ENCODE measurements at places on chromosomes 6 and 20. TPM values are rescaled to one million over a fixed set of nuclear protein-coding genes. Genes with fewer than 3 reads are reported as not detected.

MMP24 gene
- polyA plus RNA-seq = 0.06 TPM

FOXS1 gene
- polyA plus RNA-seq = not detected

PRR18 gene
- not detected for polyA plus RNA-seq

AGER gene
- polyA plus RNA-seq = not detected

CRISP2 gene
- not detected for polyA plus RNA-seq

VGLL2 gene
- not detected for polyA plus RNA-seq

CAGE1 gene
- polyA plus RNA-seq = not detected

Measured in immature natural killer cell (primary cell).